ENCODE measurements at places on chromosomes 3 and 15. TPM values are rescaled to one million over a fixed set of nuclear protein-coding genes. Genes with fewer than 3 reads are reported as not detected.

DNA sequence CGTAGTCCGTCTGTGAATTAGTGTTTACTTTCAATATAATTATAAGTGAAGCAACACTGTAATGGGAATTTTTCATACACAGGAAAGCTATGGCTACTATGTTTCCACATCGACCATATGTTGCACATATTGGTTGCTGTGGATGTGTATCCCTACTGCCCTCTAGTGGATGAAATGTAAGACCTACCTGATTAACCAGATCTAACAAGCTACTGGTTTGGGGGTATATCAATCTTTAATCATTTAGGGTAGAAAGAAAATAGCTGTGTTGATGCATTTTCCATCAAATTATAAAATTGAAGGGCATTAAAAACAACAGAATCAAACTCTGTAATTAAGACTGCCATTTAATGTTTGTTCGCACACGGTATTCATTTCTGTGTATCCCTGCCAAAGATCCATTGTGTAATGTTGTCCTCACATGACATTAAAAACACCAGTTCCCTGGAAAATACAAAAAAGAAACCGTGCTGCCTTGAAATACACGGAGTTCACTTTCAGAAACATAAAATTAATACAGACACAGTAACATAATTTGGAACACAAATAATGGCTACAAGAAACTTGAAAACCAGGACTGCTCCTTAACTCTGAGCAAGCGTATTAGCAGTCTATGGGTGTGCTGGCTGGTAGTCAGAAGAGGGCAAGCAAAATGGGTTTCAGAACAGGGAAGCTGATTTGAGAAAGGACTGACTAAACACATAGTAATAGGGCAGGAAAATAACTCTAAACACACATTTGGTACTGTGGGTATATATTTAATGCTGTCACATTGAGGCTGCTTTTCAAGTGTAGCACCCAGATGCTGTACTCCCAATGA lies 125.1 kb downstream of the TIGIT start:
- no peak overlapping the region for H3K27ac ChIP-seq
- H3K4me3 ChIP-seq, result no peak overlapping the region
- no peak for DNase-seq
- no peaks in the 10 kb centered on the region for H3K27me3 ChIP-seq
- peaks cover 8% of the 10 kb centered on the region for H3K4me1 ChIP-seq

DNA sequence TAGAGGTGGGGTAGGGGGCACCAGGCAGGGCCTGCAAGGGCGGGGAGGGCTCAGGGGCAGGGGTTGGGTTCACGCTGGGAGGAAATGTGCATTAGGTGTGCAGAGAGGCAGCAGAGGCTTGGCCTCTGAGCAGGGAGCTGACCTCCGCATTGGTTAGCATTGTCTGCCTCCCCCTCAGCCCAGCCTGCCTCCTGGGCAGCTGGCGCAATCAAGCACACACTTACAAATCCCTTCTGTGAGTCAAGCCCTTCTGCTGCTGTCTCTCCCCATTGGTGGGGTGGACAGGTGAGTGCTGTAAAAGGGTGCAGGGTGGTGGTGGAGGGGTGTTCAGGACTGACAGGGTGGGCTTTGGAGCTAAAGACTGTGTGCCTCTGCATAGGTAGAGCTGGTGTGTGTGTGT lies 9.3 kb downstream of the LOXL1 start:
- no peaks in the 10 kb centered on the region for H3K36me3 ChIP-seq
- H3K4me3 ChIP-seq, result no peak overlapping the region
- no peaks in the 10 kb centered on the region for H3K27me3 ChIP-seq

DNA sequence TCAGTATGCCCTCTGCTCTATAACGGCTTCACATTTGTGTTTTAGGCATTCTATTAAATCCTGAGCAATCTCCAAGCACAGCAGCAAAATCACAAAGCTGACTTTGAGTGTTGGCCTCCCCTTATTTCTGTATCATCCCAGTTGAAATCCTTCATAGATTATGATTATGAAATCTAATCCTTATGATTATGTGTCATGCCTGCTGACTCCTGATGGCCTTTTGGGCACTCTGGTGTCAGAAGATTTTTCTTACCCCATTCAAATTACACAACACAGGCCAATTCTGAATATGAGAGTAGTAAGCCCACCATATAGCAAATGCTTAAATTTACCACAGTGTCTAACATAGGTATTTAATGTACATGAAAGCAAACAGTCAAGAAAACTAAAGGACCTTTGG lies 34.3 kb downstream of the CDV3 start:
- H3K27ac ChIP-seq, result no peak overlapping the region
- no peak overlapping the region for H3K4me3 ChIP-seq
- H3K36me3 ChIP-seq, result peaks cover 19% of the 10 kb centered on the region

- no peak overlapping the region for H3K4me3 ChIP-seq
- H3K27me3 ChIP-seq, result no peaks in the 10 kb centered on the region
- no peak for DNase-seq
- H3K36me3 ChIP-seq, result no peaks in the 10 kb centered on the region
- peaks cover 21% of the 10 kb centered on the region for H3K4me1 ChIP-seq
These were observed 166.1 kb downstream of the ZNF621 start for GRCh38 chr3:40690749-40691451.

DNA sequence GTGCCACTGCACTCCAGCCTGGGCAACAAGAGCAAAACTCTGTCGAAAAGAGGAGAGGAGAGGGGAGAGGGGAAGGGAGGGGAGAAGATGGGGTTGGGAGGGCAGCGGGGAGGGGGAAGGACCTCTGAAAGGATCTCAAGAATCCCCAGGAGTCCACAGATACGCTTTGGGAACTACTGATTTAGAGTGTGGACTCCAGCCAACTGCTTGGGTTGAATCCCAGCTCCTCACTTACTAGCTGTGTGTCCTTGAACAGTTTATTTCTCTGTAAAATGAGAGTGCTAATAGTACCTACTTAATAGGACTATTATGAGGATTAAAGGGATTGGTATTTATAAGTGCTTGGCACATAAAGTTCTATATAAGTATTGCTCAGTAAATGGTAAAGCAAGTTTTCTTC lies 45.0 kb upstream of the FAH start:
- DNase-seq, result no peak
- H3K27me3 ChIP-seq, result no peaks in the 10 kb centered on the region
- H3K27ac ChIP-seq, result no peak overlapping the region
- H3K36me3 ChIP-seq, result no peaks in the 10 kb centered on the region
- no peak overlapping the region for H3K4me3 ChIP-seq
- H3K4me1 ChIP-seq, result no peaks in the 10 kb centered on the region

DNA sequence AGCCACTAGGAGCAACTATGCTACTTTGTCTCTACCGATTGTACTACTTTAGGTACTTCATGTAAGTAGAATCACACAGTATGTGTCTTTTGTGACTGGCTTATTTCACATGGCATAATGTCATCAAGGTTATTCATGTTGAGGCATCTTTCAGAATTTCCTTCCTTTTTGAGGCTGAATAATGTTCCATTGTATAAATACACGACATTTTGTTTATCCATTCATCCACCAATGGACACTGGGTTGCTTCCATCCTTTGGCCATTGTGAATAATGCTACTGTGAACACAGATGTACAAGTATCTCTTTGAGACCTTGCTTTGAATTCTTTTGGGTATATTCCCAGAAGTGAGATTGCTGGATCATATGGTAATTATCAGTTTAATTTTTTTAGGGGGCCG lies 29.2 kb downstream of the MYO5A start:
- no peaks in the 10 kb centered on the region for H3K27me3 ChIP-seq
- no peaks in the 10 kb centered on the region for H3K36me3 ChIP-seq
- H3K4me1 ChIP-seq, result peaks cover 7% of the 10 kb centered on the region
- no peak overlapping the region for H3K4me3 ChIP-seq
- no peak for DNase-seq
- no peak overlapping the region for H3K27ac ChIP-seq

DNA sequence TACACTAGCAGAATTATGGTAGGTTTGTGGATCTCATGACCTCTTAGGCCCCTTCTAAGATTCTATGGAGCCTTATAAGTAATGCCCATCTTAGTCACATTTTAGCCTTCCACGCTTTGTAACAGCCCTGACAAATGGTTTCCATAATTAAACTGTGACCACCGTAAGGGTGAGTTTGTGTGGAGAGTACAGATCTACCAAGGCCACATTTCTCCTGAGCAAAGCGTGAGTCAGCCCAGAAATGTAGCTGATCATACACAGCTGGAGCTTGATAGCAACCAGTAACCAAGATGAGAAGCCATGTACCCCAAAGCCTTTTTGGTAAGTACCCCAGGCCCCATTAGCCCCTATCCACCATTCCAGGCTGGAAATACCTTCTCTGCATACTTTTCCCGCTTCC lies 31.7 kb downstream of the CHAC1 start:
- peak overlapping the region; percentile 83 for H3K27ac ChIP-seq
- H3K36me3 ChIP-seq, result peaks cover 9% of the 10 kb centered on the region
- no peaks in the 10 kb centered on the region for H3K4me1 ChIP-seq
- no peaks in the 10 kb centered on the region for H3K27me3 ChIP-seq
- DNase-seq, result no peak

ZNF620 gene
- 24.0 TPM for total RNA-seq

SLCO2A1 gene
- total RNA-seq, result 0.33 TPM

DNA sequence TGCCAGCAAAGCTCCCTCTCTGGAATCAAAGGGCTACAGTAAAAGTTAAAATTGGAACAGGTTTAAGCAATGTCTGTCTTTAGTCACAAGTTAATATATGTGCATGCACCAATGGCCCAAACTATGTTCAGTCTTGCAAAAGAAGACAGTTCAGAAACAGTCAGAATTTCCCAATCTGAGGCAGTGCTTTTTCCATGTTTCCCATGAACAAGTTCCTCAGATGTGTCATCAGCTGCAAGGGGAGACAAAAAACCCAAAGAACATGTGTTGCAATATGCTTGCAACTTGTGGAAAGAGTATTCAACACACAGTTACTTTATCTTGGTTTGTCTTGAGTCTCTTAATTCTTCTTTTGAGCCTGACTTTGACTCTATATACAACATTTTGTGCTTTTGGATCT lies 148.4 kb downstream of the USP13 start:
- H3K4me3 ChIP-seq, result no peak overlapping the region
- H3K27ac ChIP-seq, result no peak overlapping the region
- H3K27me3 ChIP-seq, result no peaks in the 10 kb centered on the region
- no peaks in the 10 kb centered on the region for H3K36me3 ChIP-seq
- H3K4me1 ChIP-seq, result peaks cover 12% of the 10 kb centered on the region

DNA sequence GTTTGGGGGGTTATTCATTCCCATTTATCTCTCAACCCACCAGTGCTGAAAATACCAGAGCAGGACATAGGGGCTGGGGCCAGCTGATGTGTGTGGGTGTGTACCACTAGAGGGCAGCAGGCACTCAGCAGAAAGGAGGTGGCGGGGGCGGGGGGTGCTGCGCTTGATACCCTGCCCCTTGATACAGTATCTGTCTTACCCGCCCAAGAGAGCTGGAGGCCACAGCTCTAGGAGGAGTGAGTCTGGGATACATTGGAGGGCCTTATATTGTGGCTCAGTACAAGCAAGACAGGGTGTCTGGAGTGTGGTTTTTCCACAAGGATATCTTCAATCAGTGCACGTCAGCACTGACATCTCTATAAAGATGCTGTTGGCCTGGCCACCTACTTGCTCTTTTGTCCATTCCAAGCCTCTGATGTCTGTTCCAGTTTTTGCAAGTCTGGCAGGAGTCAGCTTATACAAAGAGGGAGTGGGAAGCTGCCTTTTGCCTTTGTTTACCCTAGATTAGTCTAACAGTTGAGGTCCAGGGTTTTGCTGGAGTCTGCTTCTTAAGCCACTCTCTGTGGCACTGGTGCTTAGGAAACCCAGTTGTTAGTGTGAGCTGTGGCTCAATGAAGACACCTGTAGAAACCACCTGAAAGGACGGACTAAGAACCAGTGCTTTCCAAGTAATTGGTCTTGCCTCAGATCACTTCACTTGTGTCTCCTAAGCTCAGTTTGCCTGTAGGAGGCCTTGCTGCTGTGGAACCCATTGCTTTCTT lies 1.5 kb upstream of the RBM15B start:
- no peaks in the 10 kb centered on the region for H3K27me3 ChIP-seq
- peak overlapping the region; percentile 85 for H3K4me3 ChIP-seq
- peaks cover 65% of the 10 kb centered on the region for H3K4me1 ChIP-seq
- H3K27ac ChIP-seq, result no peak overlapping the region
- H3K36me3 ChIP-seq, result peaks cover 43% of the 10 kb centered on the region

WWTR1 gene
- total RNA-seq, result 34.5 TPM

GRCh38 chr15:93515256-93516051 lies 426.4 kb upstream of the RGMA start:
- DNase-seq, result no peak
- no peaks in the 10 kb centered on the region for H3K27me3 ChIP-seq
- peaks cover 4% of the 10 kb centered on the region for H3K36me3 ChIP-seq
- no peak overlapping the region for H3K4me3 ChIP-seq

- no peak for DNase-seq
- H3K4me3 ChIP-seq, result no peak overlapping the region
- H3K27ac ChIP-seq, result no peak overlapping the region
- no peaks in the 10 kb centered on the region for H3K36me3 ChIP-seq
- peaks cover 24% of the 10 kb centered on the region for H3K4me1 ChIP-seq
- H3K27me3 ChIP-seq, result no peaks in the 10 kb centered on the region
These were observed 152.8 kb downstream of the RBPMS2 start for GRCh38 chr15:64622410-64623260.

GRCh38 chr15:86002444-86002843 lies 77.2 kb upstream of the AGBL1 start:
- no peaks in the 10 kb centered on the region for H3K36me3 ChIP-seq
- DNase-seq, result no peak
- no peak overlapping the region for H3K27ac ChIP-seq
- H3K4me1 ChIP-seq, result no peaks in the 10 kb centered on the region
- H3K4me3 ChIP-seq, result no peak overlapping the region
- peaks cover 8% of the 10 kb centered on the region for H3K27me3 ChIP-seq

- no peaks in the 10 kb centered on the region for H3K27me3 ChIP-seq
- H3K4me3 ChIP-seq, result no peak overlapping the region
These were observed 47.3 kb downstream of the EIF3J start for GRCh38 chr15:44584162-44584749.

GMPPB gene
- 40.1 TPM for total RNA-seq

GRCh38 chr3:196599734-196600128 lies 31.3 kb downstream of the FBXO45 start:
- no peaks in the 10 kb centered on the region for H3K36me3 ChIP-seq
- H3K4me3 ChIP-seq, result no peak overlapping the region
- H3K4me1 ChIP-seq, result peaks cover 3% of the 10 kb centered on the region
- DNase-seq, result no peak
- H3K27me3 ChIP-seq, result peaks cover 5% of the 10 kb centered on the region

DNA sequence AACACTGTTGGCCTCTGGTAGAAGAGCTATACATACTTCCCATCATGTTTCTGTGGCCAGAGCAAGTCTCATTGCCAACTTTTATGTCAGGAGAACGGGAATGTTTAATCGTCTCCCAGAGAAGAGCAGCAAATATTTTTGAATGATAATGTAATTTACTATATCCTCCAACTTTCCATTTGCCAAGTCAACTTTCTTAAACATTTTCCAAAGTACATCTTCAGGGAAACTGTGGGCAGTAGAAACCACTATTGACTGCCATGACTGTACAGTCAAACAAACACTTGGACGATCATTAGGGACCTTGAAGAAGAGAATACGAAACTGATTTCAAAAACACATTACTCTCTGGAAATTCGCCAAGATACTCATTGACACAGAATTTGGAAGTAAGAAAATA lies 201.5 kb downstream of the GABRB3 start:
- no peak overlapping the region for H3K27ac ChIP-seq
- H3K36me3 ChIP-seq, result peaks cover 8% of the 10 kb centered on the region
- H3K4me3 ChIP-seq, result no peak overlapping the region
- H3K27me3 ChIP-seq, result no peaks in the 10 kb centered on the region
- no peaks in the 10 kb centered on the region for H3K4me1 ChIP-seq
